ENCODE measurements at places on chromosomes 4 and X.

DNA sequence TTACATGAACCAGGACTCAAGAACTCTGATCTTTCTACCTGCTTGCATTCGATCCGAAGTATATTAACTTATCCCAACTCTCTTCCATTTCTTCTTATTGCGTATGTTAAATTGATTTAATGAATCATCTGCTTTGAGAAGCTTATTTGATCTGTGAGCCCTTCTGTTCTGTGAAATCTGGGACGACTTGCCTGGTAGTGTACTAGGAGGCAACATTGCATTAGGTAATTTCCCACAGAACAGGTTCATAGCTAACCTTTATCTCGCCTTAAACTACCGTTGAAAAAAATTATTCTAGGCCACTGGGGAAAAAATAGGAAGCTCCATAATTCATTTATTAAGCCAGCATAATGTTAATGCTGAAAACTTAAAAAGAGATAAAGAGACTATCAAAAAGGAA lies 67.2 kb upstream of the MAB21L2 start:
- DNase-seq = no peak

- DNase-seq = no peak
Measured at GRCh38 chr4:78345237-78345636, 206.3 kb upstream of the ANXA3 start.

- DNase-seq = no peak
Measured at GRCh38 chrX:16603822-16604221, 46.1 kb upstream of the S100G start.

DNA sequence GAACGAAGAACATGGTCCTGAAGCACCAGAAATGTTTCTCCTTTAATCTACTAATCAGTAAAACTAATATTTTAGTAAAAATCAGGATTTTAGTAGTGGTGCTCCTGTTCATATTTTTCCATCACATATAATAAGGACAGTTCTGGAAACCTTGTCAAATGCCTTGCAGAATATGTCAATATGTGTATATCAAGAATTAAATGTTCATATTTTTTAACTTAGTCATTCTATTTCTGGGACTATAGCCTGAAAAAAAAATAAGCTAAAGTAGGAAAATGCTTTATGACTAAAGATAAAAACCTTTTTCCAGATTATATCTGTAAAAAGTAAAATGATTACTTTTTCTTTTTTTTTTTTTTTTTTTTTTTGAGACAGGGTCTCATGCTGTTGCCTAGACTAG lies 65.1 kb downstream of the MAB21L2 start:
- no peak for DNase-seq

- no peak for DNase-seq
Measured at GRCh38 chrX:27746516-27746915, 61.3 kb upstream of the MAGEB10 start.

- DNase-seq = no peak
Measured at GRCh38 chr4:176498617-176499256, 179.0 kb downstream of the SPCS3 start.

- no peak for DNase-seq
Measured at GRCh38 chrX:41875142-41875541, 48.2 kb downstream of the CASK start.

DNA sequence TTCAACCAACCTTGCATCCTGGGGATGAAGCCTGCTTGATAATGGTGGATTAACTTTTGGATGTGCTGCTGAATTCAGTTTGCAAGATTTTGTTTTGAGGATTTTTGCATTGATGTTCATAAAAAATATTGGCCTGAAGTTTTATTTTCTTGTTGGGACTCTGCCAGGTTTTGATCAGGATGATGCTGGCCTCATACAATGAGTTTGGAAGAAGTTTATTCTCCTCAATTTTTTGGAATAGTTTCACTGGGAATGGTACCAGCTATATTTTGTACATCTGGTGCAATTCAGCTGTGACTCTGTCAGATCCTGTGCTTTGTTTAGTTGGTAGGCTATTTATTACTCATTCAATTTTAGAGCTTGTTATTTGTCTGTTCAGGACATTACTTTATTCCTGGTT lies 340.3 kb upstream of the TRAM1L1 start:
- no peak for DNase-seq

GRCh38 chrX:96994093-96994492 lies 110.4 kb downstream of the RPA4 start:
- DNase-seq = no peak

GRCh38 chr4:1554876-1555265 lies 129.2 kb downstream of the FAM53A start:
- DNase-seq = no peak

GRCh38 chrX:48794340-48794910 lies 7.4 kb upstream of the HDAC6 start:
- DNase-seq = no peak

GRCh38 chr4:88897180-88897579 lies 159.8 kb downstream of the FAM13A start:
- DNase-seq = no peak

DNA sequence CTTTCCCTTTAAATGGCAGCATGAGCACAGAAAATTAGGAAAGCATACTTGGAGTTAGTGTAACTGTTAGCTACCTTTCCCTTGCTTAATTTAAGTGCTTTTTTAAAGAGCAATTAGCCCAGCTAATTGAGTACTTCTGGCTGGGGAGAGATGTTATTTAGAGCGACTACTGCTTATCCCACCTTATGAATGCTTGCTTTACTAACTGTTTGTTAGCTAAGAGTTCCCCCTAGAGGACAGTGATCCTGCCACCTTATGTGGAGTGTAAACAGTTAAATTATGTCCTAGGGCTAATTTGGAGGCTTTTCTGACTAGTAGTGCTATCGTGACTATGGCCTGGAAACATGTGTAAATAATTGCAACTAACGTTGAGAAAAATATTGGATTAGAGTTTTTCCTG lies 909.4 kb downstream of the FSTL5 start:
- no peak for DNase-seq

GRCh38 chrX:144732588-144732987 lies 514.7 kb upstream of the SPANXN1 start:
- no peak for DNase-seq

GRCh38 chr4:112296949-112297880 lies at the start of gene ALPK1:
ALPK1 (plus strand) TSS chr4:112297369.
- no peak for DNase-seq

DNA sequence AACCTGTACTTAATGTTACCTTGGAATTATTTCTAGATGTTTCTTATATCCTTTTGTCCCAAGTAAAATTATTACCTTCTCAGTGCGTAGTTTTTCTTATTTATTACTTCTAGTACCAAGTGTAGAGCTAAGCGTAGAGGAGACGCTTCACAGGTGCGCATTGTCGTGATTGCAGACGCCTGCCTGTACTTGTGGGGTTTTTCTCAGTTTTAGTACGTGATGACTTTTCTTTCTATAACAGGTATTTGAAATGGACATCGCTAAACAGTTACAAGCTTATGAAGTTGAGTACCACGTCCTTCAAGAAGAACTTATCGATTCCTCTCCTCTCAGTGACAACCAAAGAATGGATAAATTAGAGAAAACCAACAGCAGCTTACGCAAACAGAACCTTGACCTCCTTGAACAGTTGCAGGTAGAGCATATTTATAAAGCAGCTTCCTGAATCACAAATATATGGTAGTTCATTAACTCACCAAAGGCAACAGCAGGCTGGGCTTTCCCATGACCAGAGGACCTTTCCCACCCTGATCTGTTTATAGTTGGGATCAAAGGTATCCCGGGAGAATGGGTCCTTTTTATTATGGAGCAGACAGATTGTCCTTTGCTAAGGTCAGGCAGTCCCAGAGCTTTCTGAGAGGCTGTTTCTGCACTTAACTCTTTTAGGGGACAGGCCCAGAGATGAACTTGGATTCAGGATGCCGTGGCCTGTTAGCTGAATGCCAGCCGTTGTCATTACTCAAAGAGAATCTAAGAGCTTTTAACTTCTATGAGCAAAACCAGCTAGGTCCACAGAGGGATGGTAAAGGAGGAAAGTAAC lies 172.9 kb downstream of the PTTG2 start:
- DNase-seq = no peak

GRCh38 chr4:86990510-86990909 lies 55.7 kb downstream of the AFF1 start:
- DNase-seq = no peak

DNA sequence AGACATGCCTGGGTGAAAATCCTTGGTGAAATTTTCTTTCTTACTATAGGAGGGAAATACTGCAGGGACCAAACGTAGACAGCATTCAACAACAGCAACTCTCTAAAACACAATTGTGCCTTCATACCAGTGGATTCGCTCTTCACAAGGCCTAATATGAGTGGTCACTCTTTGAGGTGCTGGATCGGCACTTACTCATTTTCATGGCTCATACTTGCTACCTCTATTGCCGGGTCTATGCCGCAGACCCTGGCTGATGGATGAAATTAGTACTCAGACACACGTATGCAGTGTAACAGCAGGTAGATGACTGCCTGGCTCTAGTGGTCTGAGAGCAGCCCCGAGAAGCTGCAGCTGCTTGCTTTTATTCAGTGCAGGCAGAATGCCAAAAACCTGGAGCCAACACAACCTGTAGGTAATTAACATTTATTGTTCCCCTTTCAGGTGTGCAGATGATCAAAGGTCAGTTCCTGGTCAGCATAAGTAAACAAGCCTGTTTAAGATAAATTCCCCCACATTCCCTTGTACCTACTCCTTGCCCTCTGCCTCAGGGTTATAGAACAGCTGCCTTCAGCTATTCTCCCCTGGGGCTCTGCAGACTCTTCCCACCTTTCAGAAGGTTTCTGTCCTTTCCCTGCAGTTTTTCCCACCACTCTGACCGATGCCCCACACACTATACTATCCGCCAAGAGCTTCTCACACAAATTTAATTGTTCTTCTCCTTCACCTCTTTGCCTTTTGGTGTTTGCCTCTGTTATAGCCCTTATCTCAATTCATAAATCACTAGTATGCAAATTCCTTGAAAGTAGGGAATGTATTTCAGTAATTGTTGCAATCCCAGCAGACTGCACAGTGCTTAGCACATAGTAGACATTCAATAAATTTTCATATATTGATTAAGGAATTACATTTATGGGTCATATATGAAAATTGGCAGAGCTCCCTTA lies 210.0 kb downstream of the SPANXN3 start:
- no peak for DNase-seq

DNA sequence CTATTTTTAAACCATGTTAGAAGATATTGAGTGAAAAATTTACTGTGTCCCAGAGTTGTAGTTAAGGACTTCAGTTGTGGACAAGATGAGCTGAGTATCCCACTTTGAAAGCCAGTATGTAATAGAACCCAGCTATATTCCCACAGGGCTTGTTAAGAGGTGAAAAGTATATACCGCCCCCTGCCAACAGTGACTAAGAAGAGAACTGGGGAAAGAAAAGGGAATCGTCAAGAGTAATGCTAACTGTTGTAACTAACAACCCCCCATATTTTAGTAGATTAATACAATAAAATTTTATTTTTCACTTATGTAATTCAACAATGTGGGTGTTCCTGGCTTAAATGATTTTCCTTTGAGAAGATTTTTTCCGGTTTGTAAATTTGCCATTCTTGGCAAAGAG lies 250.4 kb upstream of the GIMD1 start:
- DNase-seq = no peak

All from iPS DF 6.9 (cell line).